Naive thymus-derived CD4-positive, alpha-beta T cell (primary cell): ENCODE measurements at places on chromosomes 4 and X. TPM values are rescaled to one million over a fixed set of nuclear protein-coding genes. Genes with fewer than 3 reads are reported as not detected.

DNA sequence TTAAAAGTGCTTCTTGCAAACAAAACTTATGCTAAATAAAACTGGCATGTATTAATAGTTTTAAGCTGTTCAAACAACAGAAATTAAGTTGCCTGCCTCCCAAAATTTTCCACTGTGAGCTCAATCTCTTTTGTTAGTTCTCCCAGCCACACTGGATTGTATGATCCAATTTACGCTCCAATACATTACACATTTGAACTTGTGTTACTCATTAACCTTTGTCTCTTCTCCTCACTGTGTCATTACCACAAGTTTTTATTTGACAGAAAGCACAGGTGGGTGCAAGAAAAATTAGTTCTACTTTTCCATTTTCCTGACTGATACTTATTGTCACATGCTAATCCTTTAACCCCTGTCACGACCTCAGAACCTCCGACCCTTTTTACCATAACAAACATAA, 55.5 kb downstream of the SHISA3 start:
- DNase-seq: no peak

GRCh38 chr4:138112389-138112788, 129.8 kb downstream of the SLC7A11 start:
- no peak for DNase-seq

GRCh38 chrX:135489542-135489941, 30.9 kb upstream of the INTS6L start:
- no peak for DNase-seq

DNA sequence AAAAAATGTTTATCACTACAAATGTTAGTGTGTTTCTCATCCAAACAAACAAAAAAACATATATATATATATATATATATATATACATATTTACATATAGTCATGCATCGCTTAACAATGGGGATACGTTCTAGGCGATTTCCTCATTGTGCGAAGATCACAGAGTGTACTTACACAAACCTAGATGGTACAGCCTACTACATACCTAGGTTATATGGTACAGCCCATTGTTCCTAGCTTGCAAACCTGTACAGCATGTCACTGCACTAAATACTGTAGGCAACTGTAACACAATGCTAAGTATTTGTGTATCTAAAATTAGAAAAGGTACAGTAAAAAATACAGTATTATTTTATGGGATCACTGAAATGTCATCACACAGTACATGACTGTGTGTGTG, 16.4 kb upstream of the TMSB4X start:
- DNase-seq: no peak

The SGCB gene
- total RNA-seq: 4.5 TPM

The TEX28 gene
- total RNA-seq: not detected

The SSX7 gene
- total RNA-seq: not detected
